Fibroblast of the aortic adventitia (primary cell): ENCODE measurements at places on chromosomes 4 and X.

DNA sequence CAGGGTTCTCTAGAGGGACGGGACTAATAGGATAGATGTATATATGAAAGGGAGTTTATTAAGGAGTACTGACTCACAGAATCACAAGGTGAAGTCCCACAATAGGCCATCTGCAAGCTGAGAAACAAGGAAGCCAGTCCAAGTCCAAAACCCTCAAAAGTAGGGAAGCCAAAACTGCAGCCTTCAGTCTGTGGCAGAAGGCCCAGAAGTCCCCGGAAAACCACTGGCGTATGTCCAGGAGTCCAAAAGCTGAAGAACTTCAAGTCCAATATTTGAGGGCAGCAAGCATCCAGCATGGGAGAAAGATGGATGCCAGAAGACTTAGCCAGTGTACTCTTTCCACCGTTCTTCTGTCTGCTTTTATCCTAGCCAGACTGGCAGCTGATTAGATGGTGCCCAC is 227.2 kb downstream of the KCTD8 start:
- peak; percentile 1 for DNase-seq

DNA sequence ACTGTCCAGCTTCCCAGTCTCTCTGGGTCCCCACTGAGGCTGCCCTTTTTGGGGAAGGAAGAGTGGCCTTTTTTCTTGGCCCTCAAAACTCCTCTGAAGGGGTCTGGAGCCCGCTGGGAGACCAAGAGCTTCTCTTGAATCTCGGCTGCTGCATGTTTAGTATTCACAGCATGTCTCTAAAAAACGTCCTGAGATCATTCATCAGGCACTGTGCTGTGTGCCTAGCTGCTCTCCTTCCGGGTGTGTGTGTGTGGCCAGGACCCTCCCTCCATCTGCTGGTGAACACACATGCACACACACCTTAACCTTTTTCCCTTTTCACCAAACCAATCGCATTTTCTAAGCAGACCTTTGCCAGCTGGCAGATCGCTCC is 841 bp upstream of the FRMPD3 start:
- no peak for DNase-seq

DNA sequence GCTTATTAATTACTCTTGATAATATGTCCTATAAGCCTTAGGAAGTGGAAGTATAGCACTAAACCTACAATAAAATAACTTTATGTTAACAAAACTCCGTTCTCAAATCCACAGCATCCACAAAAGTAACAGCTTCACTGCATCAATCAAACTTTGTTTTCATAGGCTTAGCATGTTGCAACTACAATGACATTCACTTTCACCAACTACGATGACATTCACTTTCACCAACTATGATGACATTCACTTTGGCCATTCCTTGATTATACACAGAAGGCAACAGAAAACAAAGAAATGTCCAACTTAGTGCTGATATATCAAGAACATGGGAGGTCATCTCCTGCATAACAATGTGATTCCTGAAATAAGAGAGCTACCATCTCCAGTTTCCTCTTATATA is 44.3 kb downstream of the FBXL5 start:
- no peak for DNase-seq

DNA sequence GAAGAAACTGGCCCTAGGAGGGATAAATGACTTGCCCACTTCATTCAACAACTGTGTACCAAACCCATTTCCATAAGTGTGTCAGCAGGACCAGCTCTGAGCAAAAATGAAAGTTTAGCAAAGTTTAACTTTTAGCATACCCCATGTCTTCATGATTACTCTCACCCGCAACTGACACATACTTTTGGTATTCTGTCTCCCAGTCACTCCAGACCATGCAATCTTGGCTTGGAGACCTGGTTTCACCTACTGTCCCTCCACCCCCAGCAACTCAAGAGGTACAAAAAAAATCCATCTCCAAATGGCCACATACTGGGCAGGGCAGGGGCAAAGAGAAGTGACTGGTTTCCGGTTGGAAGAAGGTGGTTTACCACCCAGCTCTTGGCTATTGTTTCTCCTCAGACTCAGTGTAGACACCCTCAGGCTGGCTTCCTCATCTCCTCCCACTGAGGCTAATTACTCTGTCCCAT is 79.8 kb downstream of the RLIM start:
- DNase-seq: peak; percentile 31

GRCh38 chr4:125702406-125702805 is 387.7 kb downstream of the FAT4 start:
- DNase-seq: no peak

DNA sequence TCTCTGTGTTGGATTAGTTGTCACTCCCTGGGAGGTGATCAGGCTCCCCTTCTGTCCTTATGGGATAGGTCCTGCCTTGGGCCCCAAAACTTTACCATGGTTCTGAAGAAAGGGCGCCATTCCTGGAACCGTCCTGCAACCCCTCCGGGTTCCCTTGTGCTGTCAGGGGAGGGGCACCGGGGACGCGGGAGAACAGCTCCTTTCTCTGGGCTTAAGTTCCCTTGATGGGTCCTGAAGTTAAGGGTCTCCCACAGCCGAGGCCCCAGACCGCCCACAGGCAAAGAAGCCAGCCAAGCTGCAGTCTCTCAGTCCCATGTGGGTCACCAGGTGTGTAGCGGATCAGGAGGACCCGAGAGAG is 44.8 kb downstream of the UGT2A3 start:
- DNase-seq: no peak

DNA sequence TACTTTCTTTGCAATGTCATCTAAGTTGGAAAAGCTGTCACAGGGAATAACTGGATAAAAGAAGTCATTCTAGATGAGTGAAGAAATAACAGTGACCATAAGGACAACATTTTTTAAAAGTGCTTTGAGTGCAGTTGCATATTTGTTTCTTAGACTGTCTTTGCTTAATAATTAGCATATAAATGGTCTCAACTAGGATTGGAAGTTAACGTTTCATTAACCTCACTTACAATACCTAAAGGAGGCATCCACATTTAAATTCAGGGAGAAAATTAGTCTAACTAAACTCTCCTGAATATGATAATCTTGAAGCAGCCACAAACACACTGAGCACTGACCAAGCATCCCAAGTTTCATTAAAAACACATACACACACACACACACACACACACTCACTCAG is 780.7 kb downstream of the PCDH18 start:
- DNase-seq: no peak

- DNase-seq: no peak
Measured at GRCh38 chrX:69113723-69114122, 51.5 kb downstream of the PJA1 start.

DNA sequence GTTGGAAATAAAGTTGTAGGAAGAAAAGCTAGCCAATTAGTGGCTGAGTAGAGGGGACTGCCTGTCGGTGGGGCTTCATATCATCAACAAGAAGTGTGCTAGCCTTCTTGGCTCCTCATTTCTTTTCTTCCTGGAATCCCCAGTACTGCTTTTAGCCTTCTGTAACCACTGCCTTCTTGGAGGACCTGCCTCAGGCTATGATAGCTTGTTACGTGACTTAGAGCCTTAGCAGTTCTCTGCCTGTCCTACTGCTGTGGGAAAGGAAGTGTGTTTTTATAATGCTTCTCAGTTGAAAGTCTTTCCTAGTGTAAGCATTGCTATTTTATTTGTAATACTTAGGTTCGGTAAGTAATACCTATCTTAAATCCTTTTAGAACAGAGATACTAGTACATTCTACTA is 61.9 kb downstream of the LARP1B start:
- no peak for DNase-seq

DNA sequence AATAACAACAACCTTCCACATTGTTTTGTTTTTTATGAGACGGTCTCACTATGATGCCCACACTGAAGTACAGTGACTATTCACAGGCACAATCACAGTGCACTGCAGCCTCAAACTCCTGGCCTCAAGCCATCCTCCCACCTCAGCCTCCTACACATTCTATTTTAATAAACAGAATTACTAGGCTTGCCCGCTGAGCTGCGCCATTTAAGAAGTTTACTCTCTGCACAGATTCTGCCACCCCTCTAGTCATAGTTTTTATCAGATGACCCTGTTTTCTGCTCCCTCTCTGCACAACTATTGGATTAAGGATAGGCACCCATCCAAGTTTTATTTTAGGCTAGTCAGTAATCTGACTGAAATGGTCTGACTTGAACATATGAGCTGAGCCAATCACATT is 11.3 kb upstream of the COX18 start:
- DNase-seq: peak; percentile 7

DNA sequence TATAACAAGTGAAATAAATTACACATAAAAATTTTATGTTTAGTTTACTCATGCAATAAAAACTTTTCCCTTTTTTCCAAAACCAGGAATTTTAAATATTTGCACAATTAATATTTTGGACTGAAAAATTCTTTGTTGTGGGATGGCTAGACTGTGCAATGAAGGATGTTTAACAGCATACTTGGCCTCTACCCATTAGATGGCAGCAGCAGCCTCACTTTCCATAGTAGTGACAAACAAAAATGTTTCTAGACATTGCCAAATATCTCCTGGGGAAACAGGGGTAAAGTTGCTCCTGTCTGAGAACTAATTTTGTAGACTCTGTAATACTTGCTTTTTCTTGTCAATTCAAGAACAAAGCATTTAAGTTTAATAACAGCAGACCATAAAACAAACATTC is 49.8 kb downstream of the SCLT1 start:
- peak; percentile 42 for DNase-seq
